ENCODE measurements at places on chromosomes 16 and 17.

DNA sequence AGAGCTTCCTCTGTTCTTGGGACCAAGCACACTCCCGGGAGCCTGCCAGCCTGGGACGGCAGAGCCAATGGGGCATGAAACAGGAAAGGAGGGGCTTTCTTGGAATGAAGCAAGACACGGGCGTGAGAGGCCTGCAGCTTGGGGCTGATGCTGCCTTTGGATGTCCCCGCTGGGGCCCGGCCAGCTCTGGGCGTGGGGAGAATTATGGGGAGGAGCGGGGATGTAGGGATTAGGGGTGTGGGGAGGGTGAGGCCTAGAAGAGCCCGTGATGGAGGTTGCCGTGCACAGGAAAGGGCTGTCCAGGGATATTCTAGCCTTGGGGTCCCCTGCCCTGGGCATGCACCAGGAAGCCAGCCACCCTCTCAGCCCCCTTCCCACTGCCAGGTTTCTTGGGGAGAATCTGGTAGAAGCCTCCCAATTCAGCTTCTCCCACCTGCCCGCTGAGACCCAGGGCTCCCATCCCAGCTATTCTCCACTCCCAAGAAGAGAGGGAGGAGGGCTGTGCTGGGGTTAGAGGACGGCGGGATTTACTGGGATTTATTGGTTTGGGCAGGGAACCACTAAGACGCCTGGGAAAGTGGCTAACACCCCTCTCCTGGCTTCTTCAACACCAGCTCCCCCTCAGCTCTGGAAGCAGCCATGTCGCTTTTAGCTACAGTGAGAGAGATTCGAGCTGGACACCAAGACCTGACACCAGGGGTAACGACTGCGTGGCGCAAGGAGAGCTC is 20.0 kb upstream of the NXPH3 start:
- DNase-seq: no peak

DNA sequence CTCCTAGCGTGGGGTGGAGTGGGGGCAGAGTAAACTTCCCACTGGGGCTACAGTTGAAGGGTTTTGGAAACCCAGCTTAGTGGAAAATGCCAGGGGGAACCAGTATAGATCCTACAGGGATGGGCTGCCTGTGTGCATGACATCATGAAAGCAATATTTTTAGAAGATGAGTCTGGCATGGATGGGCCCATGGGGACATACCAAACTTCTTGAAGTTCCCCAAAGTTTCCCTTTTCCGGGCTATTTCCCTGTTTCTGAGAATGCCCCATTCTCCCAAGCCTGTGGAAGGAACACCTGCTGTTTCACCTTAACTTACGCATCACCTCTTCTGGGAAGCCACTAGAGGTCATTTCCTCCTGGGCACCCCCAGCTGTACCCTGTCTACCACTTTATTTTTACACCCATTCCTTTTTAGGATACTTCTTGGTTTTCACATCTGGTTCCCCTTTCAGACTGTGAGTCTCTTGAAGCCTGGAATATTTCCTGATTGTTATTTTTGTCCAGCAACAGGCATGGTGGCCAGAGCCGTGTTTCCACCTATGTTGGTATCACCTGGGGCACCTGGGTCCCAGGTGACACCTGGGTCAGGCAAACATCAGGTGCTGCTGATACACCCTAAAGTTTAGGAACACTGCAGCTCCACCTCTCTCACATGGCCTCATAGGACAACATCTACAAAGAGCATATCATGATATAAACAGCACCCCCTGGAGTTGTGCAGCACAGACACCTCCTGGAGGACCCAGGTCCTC is 9.8 kb downstream of the SOCS3 start:
- no peak for DNase-seq

DNA sequence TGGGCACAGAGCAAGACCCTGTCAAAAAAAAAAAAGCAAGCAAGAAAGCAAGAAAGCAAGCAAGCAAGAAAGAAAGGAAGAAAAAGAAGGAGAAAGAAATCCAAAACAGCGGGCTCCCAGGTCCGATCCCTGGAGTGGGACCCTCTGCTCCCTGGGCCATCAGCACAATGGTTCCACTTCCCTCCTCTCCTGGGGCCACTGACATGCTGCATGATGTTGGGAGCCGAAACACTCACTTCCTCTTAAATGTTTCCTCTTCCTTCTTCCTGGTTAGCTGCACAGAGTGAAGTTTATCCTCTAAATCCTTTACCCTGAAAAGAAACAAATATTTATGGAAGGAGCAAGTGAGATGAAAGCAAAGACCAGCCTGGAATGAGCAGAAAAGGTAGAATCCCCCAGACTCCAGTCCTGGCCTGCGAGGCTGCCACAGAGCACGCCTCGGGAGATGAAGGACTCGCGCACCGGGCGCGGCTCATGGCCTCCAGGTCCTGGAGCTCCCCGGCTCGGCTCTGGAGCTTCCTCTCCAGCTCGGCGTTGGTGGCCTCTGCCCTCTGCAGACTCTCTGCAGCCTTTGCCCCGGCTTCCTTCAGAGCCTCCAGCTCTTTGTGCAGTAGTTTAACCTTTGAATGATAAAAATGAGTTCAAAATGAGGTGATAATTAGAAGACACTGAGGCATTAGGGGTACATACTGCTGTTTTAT is 19.0 kb downstream of the CCDC57 start:
- DNase-seq: no peak

DNA sequence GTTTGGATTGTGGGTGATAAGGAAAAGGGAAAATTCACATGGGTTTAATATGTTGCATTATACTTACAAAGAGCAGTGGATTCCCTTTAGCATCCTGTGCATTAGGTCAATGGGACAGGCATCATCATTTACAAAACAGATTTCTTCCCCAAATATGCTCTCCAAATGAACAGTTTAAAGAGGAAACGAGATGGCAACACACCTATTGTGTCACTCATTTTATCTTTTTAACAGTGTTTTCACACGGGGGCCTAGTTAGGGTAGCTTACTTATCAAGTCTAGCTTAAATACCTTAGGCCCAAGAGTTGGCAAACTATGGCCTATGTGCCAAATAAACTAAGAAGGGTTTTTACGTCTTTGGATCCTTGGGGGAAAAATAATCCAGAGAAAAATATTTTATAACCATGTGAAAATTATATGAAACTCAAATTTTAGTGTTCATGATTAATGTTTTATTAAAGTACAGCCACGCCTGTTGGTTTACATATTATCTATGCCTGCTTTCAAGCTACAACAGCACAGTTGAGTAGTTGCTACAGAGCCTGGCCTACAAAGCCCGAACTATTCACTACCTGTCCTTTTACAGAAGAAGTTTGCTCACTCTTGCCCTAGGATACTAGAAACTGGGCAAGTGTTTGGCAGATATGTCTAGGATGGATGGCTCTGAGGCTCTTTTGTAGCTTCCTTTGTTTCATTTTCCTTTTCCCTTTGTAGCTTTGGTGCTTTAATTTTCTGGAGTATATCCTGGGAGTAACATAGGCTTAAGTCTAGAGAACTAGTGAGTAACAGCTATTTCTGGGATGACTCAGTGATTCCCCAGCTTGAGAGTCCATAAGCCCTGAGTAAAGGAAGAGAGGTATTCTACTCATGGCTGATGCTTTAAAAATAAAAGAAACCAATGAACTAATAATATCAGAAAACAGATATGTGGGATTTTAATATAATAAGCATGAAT is 12.4 kb downstream of the NUP93 start:
- no peak for DNase-seq

DNA sequence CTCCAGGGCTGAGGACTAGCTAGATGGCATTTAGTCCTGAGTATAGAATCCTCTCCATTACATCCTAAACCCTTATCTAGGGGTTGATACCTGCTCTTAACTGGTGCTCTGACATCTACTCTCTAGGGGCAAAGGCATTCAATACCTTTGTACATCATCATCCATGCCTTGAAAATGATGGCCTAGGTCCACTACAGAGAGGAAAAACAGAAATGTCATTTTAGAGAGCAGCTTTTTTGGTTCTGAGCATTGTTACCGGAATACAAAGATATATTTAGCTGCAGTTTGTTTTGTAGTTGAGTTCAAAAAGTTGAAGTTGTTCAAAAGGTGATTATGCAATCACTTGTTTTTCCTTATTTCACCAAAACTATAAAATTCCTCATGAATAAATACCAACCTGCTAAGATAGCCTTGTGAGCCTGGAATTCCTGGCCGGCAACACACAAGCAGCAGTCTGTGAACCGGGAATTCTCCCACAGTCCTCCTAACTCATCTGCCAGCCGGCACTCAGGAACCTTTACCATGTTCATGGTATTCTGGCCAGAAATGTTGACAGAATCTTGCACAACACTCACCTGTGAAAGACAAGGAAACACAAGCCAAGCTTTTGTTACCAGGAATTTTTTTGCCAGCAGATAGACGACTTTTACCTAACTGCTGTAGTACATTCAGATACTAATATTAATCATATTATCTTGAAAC is 35.4 kb downstream of the NXPH3 start:
- DNase-seq: no peak

DNA sequence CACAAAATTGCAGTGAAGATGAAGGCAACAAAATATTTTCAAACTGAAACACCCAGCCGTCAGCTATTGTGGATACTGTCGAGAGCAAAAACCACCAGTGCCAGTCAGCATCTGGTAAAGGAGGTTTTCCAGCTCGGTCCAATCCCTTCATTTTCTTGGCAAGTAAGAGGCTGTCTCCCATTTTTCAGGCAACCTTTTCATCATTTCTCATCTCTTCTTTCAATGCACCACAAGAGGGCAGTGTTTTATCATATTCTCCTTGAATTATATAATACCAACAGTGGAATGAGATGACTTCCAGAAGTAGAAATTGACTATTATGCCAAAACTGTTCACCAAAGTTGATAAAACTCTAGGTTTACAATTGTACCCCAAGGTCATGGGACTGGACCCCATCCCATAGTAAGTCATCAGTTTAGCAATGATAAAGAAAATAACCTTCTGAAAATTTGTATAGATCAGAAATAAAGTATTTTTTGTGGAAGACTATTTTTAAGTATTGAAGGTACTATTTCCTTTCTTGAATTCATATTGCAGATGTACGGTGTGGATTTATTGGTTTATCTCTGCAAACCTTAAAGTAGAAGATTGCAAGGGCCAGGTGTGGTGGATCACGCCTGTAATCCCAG is 16.8 kb downstream of the NQO1 start:
- no peak for DNase-seq

DNA sequence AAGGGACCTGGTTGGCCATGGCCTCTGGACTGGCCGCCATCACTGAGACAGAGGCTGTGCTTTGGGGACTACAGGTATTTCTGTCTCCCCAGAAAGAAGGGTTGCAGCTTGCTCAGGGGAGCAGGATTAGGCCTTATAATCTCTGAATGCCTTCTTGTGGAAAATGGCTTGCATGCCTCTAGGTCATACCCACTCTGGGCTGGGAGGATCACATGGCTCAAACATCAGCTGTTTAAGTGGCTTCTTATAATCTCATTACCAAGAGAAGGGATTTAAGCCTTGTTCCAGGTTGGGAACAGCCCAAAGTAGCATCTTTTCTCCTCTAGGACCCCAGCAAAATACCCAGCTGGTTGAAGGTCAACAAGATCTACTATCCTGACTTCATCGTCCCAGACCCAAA is 19.1 kb downstream of the LIG3 start:
- no peak for DNase-seq

- no peak for DNase-seq
Measured at GRCh38 chr17:19371259-19372010, 6.9 kb upstream of the MAPK7 start.

DNA sequence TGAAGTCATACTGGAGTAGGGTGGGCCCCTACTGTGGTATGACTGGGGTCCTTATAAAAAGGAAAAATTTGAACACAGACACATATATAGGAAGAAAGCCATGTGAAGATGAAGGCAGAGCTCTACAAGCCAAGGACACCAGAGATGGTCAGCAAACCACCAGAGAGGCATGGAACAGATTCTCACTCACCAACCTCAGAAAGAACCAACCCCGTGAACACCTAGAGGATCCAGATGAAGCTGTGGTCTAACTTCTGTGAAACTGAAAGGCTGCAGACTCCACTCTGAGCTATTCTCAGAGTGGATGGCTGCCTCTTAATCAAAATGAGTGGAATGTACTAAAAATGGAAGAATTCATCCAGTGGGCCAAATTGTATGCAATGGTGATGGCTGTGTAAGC is 149.6 kb downstream of the ABCA8 start:
- DNase-seq: no peak

DNA sequence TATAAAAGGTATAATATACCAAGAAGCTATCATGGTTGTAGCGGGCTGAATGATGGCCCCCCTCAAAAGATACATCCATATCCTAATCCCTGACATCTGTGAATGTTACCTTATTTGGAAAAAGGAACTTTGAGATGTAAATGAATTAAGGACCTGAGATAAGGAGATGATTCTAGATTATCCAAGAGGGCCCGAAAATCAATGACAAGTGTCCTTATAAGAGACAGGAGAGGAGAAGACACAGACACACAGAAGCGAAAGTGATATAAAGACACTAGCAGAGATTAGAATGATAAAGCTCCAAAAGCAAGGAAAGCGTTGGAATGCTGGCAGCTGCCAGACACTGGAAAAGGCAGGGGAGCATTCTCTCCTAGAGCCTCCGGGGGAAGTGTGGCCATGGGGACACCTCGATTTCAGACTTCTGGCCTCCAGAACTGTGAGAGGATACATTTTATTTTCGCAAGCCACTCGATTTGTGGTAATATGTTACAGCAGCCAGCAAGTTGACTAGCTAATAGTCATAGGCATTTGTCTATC is 12.5 kb upstream of the GP1BA start:
- DNase-seq: no peak

GRCh38 chr16:4383591-4384444 is 12.2 kb downstream of the VASN start:
- no peak for DNase-seq

GRCh38 chr17:12301551-12301950 is 280.9 kb downstream of the MAP2K4 start:
- no peak for DNase-seq

DNA sequence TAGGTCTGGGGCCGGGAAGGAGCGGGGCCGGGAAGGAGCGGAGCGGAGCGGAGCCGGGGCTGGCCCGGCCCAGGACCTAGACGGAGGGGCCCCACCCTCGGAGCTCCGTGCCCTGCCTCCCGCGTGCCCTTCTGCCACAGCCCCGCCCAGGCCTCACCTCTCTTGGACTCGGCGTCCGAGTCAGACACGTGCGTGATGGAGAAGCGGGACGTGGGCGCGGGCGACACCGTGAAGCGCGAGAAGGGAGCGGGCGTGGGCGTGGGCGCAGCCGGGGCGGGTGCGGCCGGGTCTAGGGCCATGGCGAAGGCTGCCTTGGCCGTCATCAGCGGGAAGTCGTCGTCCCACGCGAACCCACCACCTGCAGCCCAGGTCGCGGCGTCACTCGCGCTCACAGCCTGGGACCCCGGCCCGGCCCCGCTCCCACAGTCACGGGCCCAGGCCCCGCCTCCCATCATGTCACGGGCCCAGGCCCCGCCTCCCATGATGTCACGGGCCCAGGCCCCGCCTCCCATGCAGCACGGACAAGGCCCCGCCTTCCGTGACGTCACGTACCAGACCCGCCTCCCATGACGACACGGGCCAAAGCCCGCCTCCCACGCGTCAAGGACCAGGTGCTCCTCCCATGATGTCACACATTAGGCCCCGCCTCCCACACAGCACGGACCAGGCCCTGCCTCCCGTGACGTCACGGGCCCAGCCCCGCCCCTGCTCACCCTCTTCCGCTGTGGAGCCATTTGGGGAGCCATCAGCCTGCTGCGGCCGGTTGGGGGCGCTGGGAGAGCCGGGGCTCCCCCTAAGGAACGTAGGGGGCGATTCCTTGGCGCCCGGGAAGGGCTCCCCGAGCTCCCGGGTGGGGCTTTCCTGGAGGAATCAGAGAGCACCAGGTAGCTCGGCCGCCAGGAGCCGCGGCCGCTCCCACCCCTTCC is 45.8 kb upstream of the PVALEF start:
- DNase-seq: peak; percentile 50

GRCh38 chr17:27407916-27408864 is 48.1 kb upstream of the KSR1 start:
- no peak for DNase-seq
